ENCODE measurements at places on chromosomes 7 and 10.

DNA sequence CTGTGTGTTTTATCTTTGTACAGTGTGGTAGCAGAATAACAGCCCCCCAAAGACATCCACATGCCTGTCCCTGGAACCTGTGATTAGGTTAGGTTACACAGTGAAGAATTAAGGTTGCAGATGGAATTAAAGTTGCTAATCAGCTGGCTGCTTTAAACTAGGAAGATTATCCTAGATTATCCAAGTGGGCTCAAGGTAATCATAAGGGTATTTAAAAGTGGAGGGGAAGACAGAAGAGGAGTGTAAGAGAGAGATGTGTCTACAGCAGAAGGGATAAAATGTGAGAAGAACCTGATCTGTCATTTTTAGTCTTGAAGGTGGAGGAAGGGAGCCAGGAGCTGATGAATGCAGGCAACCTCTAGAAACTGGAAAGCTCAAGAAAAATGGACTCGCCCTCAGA, 117.6 kb downstream of the ARHGAP22 start:
- no peak for DNase-seq

GRCh38 chr10:38093816-38094157, 350 bp upstream of the ZNF37A start:
- DNase-seq = no peak

DNA sequence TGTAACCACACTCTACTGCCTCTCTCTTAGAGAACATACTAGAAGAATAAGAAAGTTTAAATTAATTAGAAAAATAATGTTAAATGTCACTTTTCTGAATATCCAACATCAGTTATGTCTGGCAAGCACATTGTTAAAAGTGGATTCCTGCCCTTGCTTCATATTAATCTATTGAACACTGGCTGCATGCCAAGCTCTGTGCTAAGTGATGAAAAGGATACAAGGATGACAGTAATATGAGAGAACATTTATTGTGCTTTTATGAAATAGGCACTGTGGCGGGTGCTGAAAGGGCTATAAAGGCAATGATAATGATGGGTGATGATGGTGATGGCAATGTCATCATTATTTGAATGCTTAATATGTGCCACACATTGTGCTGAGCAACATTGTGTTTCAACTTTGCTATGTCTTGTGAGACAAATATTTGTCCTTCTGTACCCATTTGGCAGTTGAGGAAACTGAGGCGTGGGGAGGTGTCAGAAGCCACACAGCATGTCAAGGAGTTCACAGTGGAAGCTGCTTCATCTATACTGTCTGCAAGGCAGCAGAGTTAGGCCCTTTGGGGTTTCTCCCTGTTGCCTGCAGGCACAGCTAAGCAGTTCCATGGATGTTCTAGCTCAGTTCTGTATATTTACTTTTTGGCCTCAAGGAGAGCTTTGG, 64.2 kb upstream of the RAPGEF5 start:
- no peak for DNase-seq

- no peak for DNase-seq
Measured at GRCh38 chr10:49357910-49358309, 38.0 kb downstream of the DRGX start.

DNA sequence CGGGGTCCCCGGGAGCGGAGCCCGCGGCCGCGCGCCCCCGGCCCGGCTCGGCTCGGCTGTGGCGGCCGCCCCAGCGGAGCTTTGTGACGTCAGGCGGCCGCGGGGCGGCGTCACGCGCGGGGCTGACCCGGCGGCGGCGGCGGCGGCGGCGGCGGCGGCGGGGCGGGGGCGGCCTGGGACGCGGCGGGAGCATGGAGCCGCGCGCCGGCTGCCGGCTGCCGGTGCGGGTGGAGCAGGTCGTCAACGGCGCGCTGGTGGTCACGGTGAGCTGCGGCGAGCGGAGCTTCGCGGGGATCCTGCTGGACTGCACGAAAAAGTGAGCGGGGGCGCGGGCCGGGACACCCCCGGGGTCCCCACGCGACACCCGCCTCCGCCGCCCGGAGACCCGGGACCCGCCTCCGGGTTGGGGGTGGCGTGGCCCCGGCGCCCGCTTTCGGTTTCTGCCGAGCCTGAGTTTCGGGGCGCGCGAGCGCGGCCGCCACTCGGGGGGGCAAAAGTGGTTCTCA, at the start of gene PWWP2B:
Gene PWWP2B, plus strand, starts transcription at position 165 of the 506 bp plus-strand sequence. Its CDS starts 27 bp downstream, at position 192.
- no peak for DNase-seq
